ENCODE measurements at places on chromosomes 6 and 20.

- no peak for DNase-seq
Observed at GRCh38 chr6:130716466-130716865, 110.7 kb upstream of the SMLR1 start.

DNA sequence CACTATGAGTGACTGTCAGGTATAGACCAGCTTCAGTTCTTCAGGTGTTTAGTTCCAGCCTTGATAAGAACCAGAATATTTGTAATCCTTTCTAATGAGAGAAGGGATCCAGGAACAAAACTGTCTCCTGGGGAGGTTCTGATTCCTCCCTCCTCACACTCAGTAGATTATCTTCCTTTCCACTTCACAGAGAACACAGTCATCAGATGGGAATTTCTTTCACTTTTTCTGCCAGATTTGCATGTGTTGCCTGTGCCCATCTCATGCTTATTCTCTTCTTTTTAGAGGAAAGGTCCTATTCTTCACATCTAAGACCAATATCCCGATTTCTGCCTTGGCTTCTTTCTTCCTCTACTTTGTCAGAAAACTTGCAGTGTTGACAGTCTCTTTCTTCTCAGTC is 50.8 kb downstream of the CD109 start:
- DNase-seq: no peak

DNA sequence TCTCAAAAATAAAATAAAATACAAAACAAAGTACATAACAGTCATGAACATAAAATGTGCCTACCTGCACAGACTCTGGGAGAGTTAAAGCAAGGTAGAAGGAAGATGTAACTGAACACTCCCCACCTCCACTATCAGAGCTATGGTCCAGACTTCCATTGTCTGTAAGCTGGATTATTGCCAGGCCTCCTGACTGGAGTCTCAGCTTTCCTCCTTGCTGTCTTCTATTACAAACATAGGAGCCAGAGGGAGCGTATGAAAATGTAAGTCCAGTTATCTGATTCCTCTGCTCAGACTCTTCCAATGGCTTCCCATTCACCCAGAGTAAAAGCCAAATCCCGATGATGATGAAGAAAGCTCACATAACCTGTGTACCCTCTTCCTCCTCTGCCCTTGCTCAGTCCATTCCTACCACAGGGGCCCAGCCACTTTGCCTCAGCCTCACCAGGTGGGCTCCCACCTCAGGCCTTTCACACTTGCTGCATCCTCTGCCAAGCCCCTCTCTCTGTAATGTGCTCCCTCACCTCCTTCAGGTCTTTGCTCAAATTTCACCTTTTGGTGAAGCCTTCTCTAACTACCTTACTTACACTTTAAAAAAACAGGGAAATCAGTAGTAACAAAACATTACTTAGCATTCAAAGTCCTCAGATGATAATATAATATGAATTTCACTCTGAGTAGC is 194.1 kb downstream of the RIMS1 start:
- no peak for DNase-seq

DNA sequence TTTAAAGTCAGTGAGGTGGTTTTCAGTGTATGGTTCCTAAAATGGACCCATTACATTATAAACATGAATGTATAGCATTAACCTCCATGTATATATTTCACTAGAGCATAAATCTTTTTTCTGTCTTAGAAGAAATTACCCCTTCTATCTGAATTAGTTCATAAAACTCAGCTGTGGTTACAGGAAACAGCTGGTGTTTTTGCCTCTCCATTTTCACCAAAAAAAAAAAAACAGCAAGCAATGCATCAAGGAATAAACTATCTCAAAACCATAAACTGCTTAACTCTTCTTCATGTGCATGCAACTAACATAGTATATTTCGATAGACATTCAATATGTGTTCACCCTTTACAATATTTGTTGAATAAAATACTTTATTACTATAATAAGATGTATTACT is 40.2 kb downstream of the MOXD1 start:
- no peak for DNase-seq

DNA sequence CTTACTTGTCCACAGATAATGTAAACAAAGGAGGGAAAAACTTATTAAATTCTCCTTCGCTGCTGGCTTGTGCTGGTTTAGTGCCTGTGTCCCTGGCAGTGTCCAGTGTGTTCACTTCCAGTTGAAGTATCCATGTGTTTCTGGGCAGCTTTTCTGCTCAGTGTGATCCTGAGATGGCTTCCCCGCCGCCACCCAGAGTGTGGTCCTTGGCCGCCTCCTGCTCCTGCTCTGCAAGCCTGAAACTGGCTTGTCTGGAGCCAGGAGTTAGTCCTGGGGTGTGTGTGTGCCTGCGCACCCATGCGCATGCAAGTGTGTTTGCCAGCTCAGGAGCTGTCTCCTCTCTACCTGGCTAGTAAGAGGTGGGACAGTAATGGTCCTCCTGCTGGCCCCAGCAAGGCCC is 7.2 kb downstream of the BTBD3 start:
- DNase-seq: no peak

DNA sequence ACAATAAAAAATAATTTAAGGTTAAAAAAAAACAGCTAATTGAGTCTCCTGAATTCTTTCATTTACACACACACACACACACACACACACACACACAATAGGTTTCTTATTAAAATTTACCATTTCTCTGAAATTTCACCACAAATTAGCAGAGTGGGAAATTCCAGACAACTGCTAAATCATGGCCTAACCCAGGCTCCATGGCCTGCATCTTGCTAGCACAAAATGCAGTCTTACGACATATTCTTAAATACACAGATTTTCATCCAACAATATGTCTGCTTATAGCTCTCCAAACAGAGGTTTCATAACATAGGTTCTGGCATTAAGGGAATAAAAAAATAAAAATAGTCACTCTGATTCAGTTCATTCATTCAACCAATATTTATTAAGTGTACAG is 46.9 kb downstream of the SOD2 start:
- DNase-seq: no peak
